ENCODE measurements at places on chromosomes 7 and 10. TPM values are rescaled to one million over a fixed set of nuclear protein-coding genes. Genes with fewer than 3 reads are reported as not detected.

Gene PRPS1L1
- not detected for total RNA-seq

Gene SPDYE9
- total RNA-seq = not detected

Gene NUTM2A
- 0.98 TPM for total RNA-seq

Gene ELAPOR2
- 5.6 TPM for total RNA-seq

Gene NRG3
- not detected for total RNA-seq

DNA sequence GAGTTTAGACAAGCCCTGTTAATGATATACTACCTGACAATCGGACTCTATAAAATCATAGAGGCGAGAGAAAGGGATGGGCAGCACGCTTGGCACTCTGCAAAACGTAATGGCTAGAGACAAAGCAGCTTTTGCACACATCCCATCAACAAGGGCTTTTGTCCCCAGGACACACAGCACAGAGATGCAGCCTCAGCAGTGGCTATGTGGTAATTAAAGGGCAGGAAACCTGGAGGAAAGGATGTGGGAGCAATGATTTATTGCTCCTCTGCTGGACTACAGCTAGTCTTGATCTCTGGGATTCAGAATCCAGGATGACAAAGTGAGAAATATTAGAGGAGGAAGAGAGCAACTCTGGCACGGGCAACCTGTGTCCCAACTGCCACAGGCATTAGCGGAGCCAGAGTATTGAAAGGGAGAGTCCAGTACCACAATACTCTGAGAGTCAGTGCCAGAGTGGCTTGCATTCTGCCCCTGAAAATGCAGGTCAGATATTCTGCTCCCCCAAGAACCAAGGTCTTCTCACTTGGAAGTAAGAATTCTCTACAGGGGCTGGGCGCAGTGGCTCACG is 96.5 kb downstream of the ARMH3 start:
- DNase-seq = no peak
- no peaks in the 10 kb centered on the region for H3K27me3 ChIP-seq
- H3K4me3 ChIP-seq = no peak overlapping the region
- H3K27ac ChIP-seq = no peak overlapping the region

- no peaks in the 10 kb centered on the region for H3K27me3 ChIP-seq
- peaks cover 65% of the 10 kb centered on the region for H3K4me1 ChIP-seq
- no peak for DNase-seq
- no peaks in the 10 kb centered on the region for H3K36me3 ChIP-seq
These were observed 76.0 kb downstream of the CALD1 start for GRCh38 chr7:134855442-134855841.

GRCh38 chr7:37719077-37719476 is 35.5 kb downstream of the GPR141 start:
- no peaks in the 10 kb centered on the region for H3K36me3 ChIP-seq
- no peaks in the 10 kb centered on the region for H3K4me1 ChIP-seq
- DNase-seq = no peak
- no peak overlapping the region for H3K4me3 ChIP-seq
- H3K27ac ChIP-seq = no peak overlapping the region

- peaks cover 13% of the 10 kb centered on the region for H3K4me1 ChIP-seq
- no peak for DNase-seq
- no peaks in the 10 kb centered on the region for H3K27me3 ChIP-seq
- H3K4me3 ChIP-seq = no peak overlapping the region
These were observed 44.9 kb downstream of the MYPN start for GRCh38 chr10:68154211-68154497.

DNA sequence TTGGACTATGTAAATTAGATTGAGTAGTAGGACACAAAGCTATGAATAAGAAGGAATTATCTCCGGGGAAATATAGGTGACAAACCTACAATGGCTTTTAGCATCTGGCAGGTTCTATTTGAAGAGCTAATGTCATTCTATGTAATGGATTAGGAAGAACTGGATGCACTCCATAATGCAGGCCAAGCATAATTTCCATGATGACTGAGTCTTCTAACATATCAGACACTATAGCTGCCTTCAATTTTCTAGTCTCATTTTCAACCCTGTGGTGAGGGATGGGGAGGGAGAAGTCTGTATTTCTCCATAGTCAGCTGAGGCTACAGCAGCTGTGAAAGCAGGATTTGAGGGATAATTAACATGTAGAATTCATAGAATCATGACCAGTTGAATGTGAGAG is 390.4 kb upstream of the LRRTM3 start:
- no peak for DNase-seq
- H3K27ac ChIP-seq = no peak overlapping the region
- no peak overlapping the region for H3K4me3 ChIP-seq

GRCh38 chr7:122217125-122217524 is 73.1 kb upstream of the AASS start:
- H3K4me1 ChIP-seq = no peaks in the 10 kb centered on the region
- no peak for DNase-seq
- H3K4me3 ChIP-seq = no peak overlapping the region
- no peak overlapping the region for H3K27ac ChIP-seq
- no peaks in the 10 kb centered on the region for H3K36me3 ChIP-seq
- H3K27me3 ChIP-seq = no peaks in the 10 kb centered on the region

GRCh38 chr10:33098951-33099663 is 141.1 kb upstream of the ITGB1 start:
- H3K4me3 ChIP-seq = no peak overlapping the region
- no peaks in the 10 kb centered on the region for H3K36me3 ChIP-seq
- no peaks in the 10 kb centered on the region for H3K4me1 ChIP-seq
- H3K27ac ChIP-seq = no peak overlapping the region

DNA sequence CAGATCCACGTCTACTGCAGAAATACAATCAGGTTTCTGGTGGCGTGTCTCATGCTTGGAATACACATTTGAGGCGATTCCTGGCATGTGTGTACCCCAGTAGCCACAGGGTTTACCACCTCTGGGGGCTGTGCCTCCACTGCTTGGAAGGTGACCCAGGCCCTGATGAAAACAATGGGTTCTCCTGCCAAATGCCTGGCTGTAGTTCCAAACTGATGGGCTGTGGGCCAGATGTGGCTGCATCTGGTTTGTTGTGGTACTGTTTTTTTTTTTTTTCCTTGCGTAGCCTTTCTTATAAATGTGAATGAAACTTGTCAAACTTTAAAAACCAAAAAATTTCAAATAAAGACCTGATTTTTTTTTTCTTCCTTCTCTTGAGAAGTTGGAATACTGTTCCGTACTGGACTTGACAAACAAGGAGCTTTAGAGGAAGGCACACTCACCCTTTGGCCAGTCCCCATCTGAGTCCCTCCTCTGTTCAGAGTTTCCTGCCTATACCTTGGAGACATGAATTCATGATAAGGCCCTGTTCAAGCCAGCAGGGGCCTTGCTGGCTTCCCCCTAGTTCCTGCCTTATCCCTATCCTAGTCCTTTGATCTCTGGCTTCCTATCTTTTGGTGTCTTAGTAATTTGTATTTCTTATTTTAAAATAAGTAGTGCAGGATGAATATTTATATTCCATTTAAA is 217.1 kb downstream of the PHTF2 start:
- H3K27ac ChIP-seq = no peak overlapping the region
- no peak for DNase-seq
- H3K4me3 ChIP-seq = no peak overlapping the region
- no peaks in the 10 kb centered on the region for H3K36me3 ChIP-seq

DNA sequence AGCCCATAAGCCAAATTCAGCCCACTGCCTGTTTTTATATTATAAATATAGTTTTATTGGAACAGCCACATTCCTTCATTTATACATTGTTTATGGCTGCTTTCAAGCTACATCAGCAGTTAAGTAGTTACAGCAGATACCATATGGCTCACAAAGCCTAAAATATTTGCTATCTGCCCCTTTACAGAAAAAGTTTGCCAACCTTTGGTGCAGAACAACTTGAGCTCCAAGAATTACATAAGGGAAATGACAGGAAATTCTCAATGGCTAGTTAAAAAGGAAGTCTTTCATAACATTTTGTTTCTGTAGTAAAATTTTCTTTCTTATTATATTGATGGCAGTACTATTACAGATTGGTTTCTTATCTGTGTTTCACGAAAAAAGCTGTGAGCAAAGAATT is 59.3 kb downstream of the COL28A1 start:
- H3K27ac ChIP-seq = no peak overlapping the region
- H3K4me1 ChIP-seq = no peaks in the 10 kb centered on the region
- H3K27me3 ChIP-seq = no peaks in the 10 kb centered on the region
- H3K36me3 ChIP-seq = no peaks in the 10 kb centered on the region

DNA sequence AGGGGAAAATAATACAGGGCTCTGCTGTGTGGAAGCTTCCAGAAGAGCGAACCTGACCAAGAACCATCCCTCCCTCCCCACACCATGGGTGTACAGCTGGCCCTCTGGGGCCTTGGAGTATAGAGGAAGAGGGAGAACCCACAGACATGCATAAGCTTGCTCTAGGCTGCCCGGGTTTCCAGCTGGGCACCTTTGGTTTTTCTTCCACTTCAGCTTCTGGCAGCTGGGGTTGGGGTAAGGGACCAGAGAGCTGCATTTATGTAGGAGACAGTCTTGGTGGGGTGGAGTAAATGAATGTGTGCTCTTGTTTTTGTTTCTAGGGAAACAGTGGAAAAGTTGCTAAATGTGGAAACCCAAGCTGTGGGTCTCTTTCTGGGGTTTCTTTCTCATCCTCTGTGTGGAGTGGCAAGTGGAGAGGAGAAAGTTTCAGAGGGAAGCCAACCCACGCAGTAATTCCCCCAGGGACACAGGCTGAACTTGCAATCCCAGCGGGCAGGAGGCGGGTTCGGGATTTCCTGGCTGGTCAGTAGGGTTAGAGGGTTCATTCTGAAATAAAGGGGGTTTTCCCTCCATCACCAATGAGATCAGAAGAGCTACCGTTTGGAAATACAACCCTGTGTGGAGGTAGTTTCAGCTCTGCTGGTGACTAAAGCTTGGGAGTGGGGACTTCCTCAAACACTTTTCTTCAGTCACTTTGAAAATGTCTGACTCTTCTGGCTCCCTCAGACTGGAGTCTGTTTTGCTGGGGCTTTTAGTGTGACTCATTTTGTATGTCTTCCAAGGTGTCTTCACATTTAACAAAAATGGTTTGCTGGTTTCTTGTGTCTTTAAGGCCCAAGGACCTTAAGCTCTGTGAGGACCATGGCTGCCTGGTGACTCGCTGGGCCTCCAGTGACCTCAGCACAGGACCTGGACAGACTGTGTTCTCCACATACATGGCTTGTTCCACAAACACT is 22.2 kb upstream of the SRGN start:
- H3K4me1 ChIP-seq = peaks cover 14% of the 10 kb centered on the region
- no peaks in the 10 kb centered on the region for H3K36me3 ChIP-seq

DNA sequence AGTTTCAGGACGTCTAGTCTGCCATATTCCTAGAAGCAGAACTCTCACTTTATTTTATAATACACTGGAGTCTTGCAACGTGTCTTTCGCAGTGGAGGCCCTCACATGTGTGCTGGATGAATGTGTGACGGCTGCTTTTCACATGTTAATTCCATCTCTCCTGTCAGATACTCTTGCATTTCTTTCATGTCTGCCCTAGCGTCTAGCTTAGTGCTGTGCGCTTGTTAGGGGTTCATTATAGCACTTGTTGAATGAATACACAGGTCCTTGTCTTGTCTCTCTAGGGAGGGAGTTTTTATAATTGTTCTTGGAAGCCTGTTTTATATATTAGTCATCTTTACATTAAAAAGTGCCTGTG is 94.4 kb downstream of the MAP3K8 start:
- no peaks in the 10 kb centered on the region for H3K27me3 ChIP-seq
- H3K4me1 ChIP-seq = no peaks in the 10 kb centered on the region
- H3K36me3 ChIP-seq = no peaks in the 10 kb centered on the region
- no peak overlapping the region for H3K27ac ChIP-seq

DNA sequence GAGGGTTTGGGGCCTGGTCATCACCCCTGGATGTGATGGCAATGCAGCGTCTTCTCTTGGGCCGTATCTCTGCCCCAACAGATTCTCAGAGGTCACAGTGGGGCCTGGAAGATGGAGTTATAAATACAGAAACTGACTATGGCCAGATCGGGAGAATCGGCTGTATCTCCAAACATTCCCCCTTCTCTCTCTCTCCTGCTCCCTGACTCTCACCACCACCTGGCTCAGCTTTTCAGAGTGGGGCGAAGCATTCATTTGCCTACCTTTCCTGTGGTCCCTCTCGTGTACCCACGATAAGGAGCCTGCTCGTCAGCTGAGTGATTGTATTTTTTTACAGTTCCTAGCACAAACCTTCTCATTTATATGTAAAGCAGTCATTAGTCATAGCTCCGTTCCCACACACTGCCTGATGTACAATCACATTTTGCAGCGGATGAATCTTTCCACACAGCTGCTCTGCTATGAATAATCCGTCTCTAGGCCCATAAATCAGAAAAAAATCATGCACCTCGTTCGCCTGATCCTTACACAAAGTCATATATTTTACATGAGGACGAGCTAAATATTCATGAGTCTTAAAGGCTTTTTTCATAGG is 23.2 kb upstream of the BTRC start:
- no peaks in the 10 kb centered on the region for H3K4me1 ChIP-seq
- no peaks in the 10 kb centered on the region for H3K36me3 ChIP-seq
- no peaks in the 10 kb centered on the region for H3K27me3 ChIP-seq
- H3K4me3 ChIP-seq = no peak overlapping the region
- no peak for DNase-seq
- H3K27ac ChIP-seq = no peak overlapping the region

- no peak for DNase-seq
- H3K27me3 ChIP-seq = no peaks in the 10 kb centered on the region
- no peak overlapping the region for H3K27ac ChIP-seq
- H3K36me3 ChIP-seq = no peaks in the 10 kb centered on the region
- H3K4me1 ChIP-seq = no peaks in the 10 kb centered on the region
These were observed 568.8 kb upstream of the FOXK1 start for GRCh38 chr7:4113271-4113670.

DNA sequence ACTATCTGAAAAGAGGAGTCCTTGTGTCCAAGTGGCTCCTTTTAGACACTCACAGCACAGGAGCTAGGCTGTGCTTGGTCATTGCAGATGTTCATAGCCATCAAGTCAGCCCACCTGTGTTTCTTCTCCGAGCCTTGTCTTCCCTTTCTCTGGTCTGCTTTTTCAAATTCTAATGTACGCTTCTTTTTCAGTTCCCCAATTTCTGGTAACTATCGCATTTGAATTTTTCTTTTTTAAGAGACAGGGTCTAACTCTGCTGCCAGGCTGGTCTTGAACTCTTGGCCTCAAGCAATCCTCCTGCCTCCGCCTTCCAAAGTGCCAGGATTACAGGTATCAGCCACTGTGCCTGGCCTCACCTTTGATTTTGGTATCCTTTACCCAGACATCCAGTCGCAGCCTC is 18.9 kb downstream of the APBB1IP start:
- H3K27ac ChIP-seq = no peak overlapping the region
- H3K4me1 ChIP-seq = no peaks in the 10 kb centered on the region
- H3K36me3 ChIP-seq = no peaks in the 10 kb centered on the region
- H3K4me3 ChIP-seq = no peak overlapping the region
- H3K27me3 ChIP-seq = no peaks in the 10 kb centered on the region

GRCh38 chr7:26216049-26216448 is 14.5 kb downstream of the CBX3 start:
- no peak for DNase-seq
- H3K36me3 ChIP-seq = no peaks in the 10 kb centered on the region
- no peak overlapping the region for H3K27ac ChIP-seq
- no peak overlapping the region for H3K4me3 ChIP-seq
- no peaks in the 10 kb centered on the region for H3K4me1 ChIP-seq
- no peaks in the 10 kb centered on the region for H3K27me3 ChIP-seq

GRCh38 chr7:80851896-80852476 is 66.9 kb downstream of the SEMA3C start:
- no peak overlapping the region for H3K4me3 ChIP-seq
- H3K4me1 ChIP-seq = peaks cover 13% of the 10 kb centered on the region
- no peak overlapping the region for H3K27ac ChIP-seq
- no peaks in the 10 kb centered on the region for H3K36me3 ChIP-seq

- no peak for DNase-seq
- H3K4me3 ChIP-seq = no peak overlapping the region
- no peaks in the 10 kb centered on the region for H3K36me3 ChIP-seq
- H3K4me1 ChIP-seq = peaks cover 8% of the 10 kb centered on the region
These were observed 66.3 kb downstream of the CYTH3 start for GRCh38 chr7:6205971-6206660.
